Stimulated activated memory B cell treated with anti-CD40 and anti-IgM and Interleukin-4, amounts not matched to agents 10 μg/mL and 1 μg/mL and 100 μg/mL, for 72 hours (primary cell): ENCODE measurements at places on chromosomes 5 and 9.
A peak's percentile ranks its signal among the peaks of the same experiment; 100 is the strongest.

- no peak for ATAC-seq
These were observed 227.9 kb downstream of the BNC2 start for GRCh38 chr9:16642421-16643109.

DNA sequence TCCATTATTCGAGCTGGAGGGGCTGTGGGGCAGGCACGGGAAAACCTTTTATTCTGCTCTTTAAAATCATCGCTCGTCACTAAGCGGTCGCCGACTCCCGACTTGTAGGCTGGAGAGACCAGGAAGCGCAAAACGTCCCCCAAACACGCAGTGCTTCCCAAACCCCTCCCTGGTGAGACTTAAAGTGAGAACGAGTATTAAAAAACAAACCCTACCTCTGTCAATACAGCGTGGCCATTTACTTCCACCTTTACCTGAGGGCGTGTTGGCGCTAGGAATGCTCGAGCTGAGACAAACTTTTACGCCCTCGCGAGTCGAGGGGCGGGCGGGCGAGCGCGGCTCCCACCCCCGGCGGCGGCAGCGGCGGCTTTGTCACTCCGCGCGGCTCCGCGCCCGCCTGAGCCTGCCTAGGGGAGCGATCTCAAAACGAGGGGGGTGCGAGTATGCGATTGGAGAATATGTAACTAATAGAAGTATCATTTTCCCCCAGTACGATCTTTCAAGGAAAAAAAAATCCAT, at the start of gene NR2F1-AS1:
TSS of gene NR2F1-AS1 (minus strand) at position 293 of the 519 bp plus-strand sequence.
- ATAC-seq = peak; percentile 10

DNA sequence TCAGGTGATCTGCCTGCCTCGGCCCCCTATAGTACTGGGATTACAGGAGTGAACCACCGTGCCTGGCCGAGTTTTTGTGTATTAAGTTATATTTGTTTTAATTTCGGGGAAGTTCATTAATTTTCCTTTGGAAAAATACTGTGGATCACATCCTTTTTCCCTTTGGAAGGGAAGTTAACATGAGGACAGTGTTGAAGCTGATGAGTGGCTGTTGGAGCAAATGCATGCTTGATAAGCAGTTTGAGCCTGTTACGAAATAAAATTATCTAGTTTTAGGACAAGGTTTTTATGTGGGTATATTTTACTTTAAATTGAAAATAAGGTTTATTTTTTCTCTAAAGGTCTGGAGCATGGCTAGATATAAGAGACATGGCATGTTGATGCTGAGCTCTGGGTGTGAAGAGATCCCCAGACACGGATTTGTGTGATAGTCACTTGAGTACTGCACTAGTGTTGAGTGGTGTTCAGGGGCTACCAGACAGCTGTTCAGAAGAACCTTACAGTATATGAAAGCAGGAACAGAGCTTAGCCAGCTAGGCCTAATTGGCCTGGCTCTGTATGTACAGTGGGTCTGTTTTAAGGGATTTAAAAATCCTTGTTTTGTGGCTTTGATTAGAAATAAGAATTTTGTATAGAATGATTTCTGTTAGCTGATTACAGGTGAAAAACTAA, 17.4 kb downstream of the LMNB1 start:
- no peak for ATAC-seq

DNA sequence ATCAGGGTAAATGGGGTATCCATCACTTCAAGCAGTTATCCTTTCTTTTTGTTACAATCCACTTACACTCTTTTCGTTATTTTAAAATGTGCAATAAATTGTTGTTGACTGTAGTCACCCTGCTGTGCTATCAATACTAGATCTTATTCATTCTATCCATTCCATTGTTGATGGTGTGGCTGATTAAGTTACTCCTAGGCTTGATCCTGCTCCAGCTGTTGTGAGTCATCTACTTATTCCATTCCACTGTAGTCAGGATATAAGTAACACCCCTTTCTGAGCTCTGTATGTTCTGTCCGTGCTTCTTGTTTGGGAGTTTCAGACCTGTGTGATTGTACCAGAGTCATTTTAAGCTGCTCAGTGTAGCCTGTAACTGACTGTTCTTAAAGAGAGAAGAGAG, 122.5 kb upstream of the RUSC2 start:
- ATAC-seq = no peak

GRCh38 chr9:130026583-130027340, 16.2 kb downstream of the FNBP1 start:
- ATAC-seq = no peak

DNA sequence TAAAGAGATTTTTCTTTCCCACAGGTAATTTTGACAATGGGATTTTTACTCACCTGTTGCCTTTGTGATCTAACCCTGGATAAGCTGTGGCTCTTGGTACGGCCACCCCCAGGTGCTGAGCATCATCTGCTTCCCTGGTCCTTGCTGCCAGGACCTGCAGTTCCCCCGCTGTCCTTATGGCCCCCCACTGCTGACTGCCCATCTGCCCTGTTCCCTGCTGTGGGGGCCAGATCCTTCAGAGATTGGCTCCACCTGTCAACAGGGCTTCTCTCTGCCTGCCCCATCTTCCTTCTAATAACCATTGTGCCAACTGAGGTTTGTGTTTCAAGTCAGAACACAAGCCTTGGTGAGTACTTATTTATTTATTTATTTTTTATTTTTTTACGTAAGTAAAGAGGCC, 183.3 kb downstream of the MAPKAP1 start:
- ATAC-seq = no peak

DNA sequence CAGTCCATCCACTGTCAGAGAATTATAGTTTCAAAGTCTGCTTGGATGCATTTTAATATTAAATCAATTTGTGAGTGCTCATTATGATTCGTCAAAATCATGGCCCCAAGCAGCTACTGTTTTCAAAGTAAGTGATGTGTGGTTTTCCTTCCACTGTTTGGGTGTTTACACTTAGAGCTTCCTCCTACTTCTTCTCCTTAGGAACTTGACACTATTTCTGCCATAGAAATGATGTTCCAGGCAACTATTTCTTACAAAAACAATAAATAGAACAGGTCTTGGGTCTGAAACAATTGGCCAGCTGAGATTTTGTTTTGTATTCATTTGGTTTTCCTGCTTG, 132.8 kb upstream of the RAI14 start:
- ATAC-seq = no peak
